Activated naive CD4-positive, alpha-beta T cell treated with anti-CD3 and anti-CD28 coated beads, Interleukin-2, amount 10 ng/mL, durations not matched to agents 7 days and 5 days (primary cell): ENCODE measurements at places on chromosomes 6 and 20.

DNA sequence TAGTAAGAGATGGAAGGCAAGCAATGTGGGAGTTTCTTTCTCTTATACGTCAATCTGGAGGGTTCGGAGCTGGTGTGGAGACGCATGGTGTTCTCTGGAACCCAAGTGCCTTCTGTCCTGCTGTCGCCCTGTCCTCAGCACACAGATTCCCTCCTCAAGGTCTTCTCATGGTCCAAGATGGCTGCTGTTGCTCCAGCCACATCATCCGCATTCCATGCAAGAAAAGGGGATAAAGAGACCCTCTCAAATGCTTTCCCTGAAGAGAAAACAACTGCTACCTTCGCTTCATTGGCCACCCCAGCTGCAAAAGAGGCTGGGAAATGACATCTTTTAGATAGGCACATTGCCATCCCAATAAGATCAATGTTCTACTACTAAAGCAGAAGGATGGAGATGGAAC lies 151.2 kb downstream of the ANKRD60 start:
- peaks cover 9% of the 10 kb centered on the region for H3K4me1 ChIP-seq
- H3K27me3 ChIP-seq: peaks cover 18% of the 10 kb centered on the region
- no peak overlapping the region for H3K4me3 ChIP-seq

DNA sequence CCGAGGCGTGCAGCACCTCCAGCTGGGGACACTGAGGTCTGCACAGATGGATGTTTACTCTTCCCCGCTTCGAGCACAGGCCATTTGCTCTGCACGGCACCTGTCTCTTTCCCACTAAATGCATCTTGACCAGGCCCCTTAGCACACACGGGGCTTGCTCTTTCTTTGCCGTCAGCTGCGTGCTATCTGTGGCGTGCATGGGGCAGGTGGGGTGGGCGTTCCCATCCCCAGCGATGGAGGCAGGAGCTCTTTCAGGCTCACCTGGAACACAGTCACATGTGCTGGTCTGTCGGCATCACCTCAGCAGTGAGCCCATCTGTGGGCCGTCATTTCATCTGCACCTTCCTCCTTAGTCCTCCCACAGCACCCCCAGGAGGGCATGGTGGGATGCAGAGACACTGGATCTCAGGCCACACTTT lies 35.1 kb downstream of the RBM38 start:
- no peaks in the 10 kb centered on the region for H3K36me3 ChIP-seq
- H3K4me3 ChIP-seq: no peak overlapping the region
- DNase-seq: no peak
- H3K27me3 ChIP-seq: peaks cover 28% of the 10 kb centered on the region
- H3K27ac ChIP-seq: no peak overlapping the region

DNA sequence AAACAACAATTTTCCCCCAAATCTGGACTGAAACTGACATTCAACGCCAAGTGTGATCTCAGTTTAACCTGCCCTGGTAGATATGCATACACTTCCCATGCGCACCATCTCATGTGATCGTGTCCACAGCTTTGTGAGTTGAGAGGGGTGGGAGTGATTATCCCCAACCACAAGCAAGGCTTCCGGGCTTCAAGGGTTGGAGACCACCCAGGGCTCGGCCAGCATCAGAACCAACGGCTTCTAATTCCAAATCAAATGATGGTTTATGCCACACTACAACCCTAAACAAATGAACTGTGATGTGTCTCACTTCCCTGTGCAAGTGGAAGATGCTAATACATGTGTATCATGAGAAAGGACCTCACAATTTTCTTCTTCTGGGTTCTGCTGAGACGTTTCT lies 515 bp upstream of the TGM3 start:
- H3K27me3 ChIP-seq: peaks cover 11% of the 10 kb centered on the region
- no peaks in the 10 kb centered on the region for H3K36me3 ChIP-seq
- no peak for DNase-seq
- H3K4me1 ChIP-seq: no peaks in the 10 kb centered on the region
- no peak overlapping the region for H3K4me3 ChIP-seq

- no peak overlapping the region for H3K27ac ChIP-seq
- no peaks in the 10 kb centered on the region for H3K36me3 ChIP-seq
- H3K4me3 ChIP-seq: no peak overlapping the region
- no peak for DNase-seq
- peaks cover 8% of the 10 kb centered on the region for H3K4me1 ChIP-seq
- peaks cover 15% of the 10 kb centered on the region for H3K27me3 ChIP-seq
These were observed 12.4 kb downstream of the SIRPA start for GRCh38 chr20:1907586-1907985.

GRCh38 chr20:25206063-25206403 lies 10.5 kb downstream of the ENTPD6 start:
- no peak overlapping the region for H3K27ac ChIP-seq
- H3K4me3 ChIP-seq: no peak overlapping the region
- peaks cover 9% of the 10 kb centered on the region for H3K36me3 ChIP-seq
- H3K27me3 ChIP-seq: no peaks in the 10 kb centered on the region
- no peaks in the 10 kb centered on the region for H3K4me1 ChIP-seq

DNA sequence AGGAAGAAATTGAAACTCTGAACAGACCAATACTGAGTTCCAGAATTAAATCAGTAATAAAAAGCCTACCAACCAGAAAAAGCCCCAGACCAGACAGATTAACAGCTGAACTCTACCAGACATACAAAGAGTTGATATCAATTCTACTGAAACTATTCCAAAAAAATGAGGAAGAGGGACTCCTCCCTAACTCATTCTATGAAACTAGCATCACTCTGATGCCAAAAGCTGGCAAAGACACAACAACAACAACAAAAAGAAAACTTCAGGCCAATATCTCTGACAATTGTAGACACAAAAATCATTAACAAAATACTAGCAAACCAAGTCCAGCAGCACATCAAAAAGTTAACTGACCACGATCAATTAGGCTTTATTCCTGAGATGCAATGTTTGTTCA lies 246.0 kb upstream of the RUNX2 start:
- no peak overlapping the region for H3K27ac ChIP-seq
- no peak overlapping the region for H3K4me3 ChIP-seq
- H3K4me1 ChIP-seq: peaks cover 9% of the 10 kb centered on the region
- H3K36me3 ChIP-seq: peaks cover 9% of the 10 kb centered on the region
- DNase-seq: no peak

GRCh38 chr6:31813465-31813849 lies 1.6 kb downstream of the HSPA1L start:
- H3K4me1 ChIP-seq: peaks cover 41% of the 10 kb centered on the region
- no peak for DNase-seq
- H3K27ac ChIP-seq: peak overlapping the region; percentile 82
- no peaks in the 10 kb centered on the region for H3K27me3 ChIP-seq

DNA sequence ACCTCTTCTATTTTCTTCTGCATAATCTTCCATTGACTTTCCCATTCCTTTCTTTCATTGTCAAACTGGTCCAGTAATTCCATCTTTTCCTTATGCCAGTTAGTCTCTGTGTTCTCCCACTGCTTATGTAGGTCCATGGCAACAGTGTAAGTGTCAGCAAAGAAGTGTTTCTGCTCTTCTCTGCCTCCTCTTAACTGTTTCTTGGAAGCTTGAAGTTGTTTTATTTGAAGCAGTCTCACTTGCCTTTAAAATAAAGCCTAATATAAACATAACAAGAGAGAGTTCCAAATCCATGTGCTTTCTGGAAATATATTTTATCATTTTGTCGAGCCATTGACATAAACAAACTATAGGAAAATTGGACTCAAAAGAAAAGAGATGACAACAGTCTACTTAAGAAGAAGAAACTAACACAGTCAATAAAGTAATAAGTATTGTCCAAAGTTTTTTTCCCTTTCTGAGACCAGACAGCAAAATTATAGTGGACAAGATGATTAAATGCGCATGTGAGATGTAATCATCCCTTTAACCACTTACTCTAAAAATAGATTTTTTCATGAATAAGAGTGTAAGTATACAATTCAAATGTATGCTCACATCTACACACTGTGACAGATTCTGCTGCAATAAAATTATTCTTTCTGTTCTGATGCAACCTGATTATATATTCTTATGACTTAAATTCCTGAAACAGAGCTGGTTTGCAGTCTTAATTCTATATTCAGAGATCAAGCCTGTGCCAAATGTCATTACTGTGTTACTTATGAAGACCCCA lies 5.2 kb downstream of the KIAA0408 start:
- peaks cover 5% of the 10 kb centered on the region for H3K27me3 ChIP-seq
- H3K36me3 ChIP-seq: no peaks in the 10 kb centered on the region
- no peak for DNase-seq
- H3K27ac ChIP-seq: no peak overlapping the region
- H3K4me1 ChIP-seq: no peaks in the 10 kb centered on the region
- H3K4me3 ChIP-seq: no peak overlapping the region
